Esophagus squamous epithelium (tissue), 5 donors: ENCODE measurements at places on chromosomes 5 and 9.

DNA sequence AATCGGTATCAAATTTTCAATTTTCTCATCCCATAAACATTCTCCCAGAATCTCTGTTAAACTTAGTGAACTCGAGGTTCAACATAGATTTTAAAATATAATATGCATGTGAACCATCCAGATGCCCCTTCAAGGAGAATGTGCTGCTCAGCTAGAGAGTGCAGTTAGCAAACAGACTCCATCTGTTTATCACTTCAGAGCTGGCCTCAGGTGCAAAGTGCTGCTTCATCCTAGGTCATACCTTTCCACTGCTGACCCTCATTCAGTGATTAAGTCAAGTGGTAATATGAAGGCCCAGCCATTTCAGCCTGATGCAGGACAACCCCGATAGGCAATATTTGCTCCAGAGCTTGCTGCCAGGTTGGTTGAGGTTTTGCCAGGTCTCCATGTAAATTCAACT, 339.0 kb upstream of the POU5F2 start:
- no peak overlapping the region for H3K4me3 ChIP-seq
- DNase-seq = no peak
- no peak overlapping the region for H3K27ac ChIP-seq
- H3K27me3 ChIP-seq = no peaks in the 10 kb centered on the region

- H3K4me1 ChIP-seq = no peaks in the 10 kb centered on the region
- no peaks in the 10 kb centered on the region for H3K36me3 ChIP-seq
These were observed 61.1 kb upstream of the NMUR2 start for GRCh38 chr5:152466085-152466745.

GRCh38 chr9:128253140-128253990, 22.4 kb downstream of the GOLGA2 start:
- H3K27me3 ChIP-seq = no peaks in the 10 kb centered on the region
- H3K27ac ChIP-seq = no peak overlapping the region
- peak overlapping the region; percentile 11 for H3K4me3 ChIP-seq

DNA sequence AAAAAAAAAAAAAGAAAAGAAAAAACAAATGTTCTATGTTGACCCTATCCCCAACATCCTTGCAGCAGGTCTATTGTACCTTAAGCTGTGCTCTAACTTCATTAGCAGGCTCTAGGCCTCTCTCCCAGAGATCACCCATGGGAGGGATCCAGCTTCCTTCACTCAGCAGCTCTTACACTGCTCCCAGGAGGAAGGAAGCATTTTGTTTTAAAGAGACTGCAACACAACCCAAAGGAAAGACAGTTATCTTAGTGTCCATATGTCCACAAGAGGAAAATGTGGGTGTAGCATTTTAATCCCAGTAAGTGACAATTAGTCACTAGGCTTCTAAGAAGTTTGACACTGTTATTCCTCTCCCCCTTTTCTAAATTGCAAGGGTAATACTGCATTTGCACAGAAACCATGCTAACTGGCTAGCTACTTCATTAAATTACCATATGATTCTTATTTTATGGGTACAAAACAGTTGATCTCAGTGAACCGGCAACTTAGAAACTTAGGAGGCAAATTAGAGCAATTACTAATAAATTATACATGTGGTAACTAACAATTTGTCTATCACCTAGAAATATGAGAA, 58.8 kb downstream of the MARCHF3 start:
- peaks cover 4% of the 10 kb centered on the region for H3K4me1 ChIP-seq
- H3K36me3 ChIP-seq = no peaks in the 10 kb centered on the region
- H3K27me3 ChIP-seq = no peaks in the 10 kb centered on the region
- no peak overlapping the region for H3K27ac ChIP-seq

DNA sequence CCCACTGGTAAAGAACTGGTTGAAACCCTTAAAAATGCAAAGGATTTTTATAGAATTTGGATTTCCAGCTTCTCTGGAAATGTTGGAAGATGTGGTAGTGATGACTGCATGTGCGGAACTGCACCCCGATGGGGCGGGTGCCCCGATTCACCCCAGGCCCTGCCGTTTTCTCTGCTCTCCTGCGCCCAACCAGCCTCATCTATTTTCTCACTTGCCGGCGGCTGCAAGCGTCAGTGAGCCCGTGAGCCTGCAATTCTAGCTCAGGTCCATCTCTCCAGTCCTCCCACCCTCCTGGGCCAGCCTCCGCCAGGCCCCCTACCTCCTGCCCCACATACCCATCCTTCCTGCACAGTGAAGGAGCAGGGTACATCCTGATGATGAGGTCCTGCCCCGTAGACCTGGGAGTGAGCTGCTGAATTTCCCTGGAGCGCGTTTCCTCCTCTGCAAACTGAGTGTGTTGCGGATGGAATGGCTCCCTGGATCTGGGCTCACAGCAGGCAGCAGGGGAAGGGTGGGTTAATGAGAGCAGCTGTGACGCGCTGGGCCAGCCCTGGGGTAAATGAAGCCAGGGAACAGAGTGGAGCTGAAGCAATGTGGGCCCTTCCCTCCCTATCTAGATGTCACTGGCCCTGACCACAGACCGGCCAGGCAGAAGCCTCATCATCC, 45.9 kb upstream of the PHYKPL start:
- DNase-seq = no peak
- H3K27ac ChIP-seq = no peak overlapping the region
- no peak overlapping the region for H3K4me3 ChIP-seq
- H3K4me1 ChIP-seq = peaks cover 12% of the 10 kb centered on the region
- H3K36me3 ChIP-seq = no peaks in the 10 kb centered on the region
- no peaks in the 10 kb centered on the region for H3K27me3 ChIP-seq

- H3K4me1 ChIP-seq = no peaks in the 10 kb centered on the region
- H3K27me3 ChIP-seq = no peaks in the 10 kb centered on the region
- no peak overlapping the region for H3K27ac ChIP-seq
- H3K36me3 ChIP-seq = no peaks in the 10 kb centered on the region
- no peak for DNase-seq
These were observed 11.6 kb upstream of the RETREG1 start for GRCh38 chr5:16628376-16628775.

DNA sequence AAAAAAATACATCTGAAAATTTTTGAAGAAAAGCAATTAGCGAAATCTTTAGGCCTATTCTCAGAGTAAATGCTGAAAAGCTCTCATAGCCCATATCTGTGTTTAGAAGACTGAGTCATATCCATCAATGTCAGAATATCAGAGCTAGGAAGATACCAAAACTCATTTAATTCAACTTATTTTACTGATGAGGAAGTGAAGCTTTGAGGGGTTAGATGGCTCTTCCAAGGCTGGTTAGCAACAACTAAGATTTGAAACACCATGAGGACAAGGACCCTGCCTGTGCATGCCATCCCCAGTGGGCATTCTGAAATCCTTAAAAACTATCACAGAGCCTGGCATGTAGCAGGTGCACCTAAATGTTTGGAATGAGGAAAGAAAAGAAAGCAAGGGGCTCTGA, 2.5 kb downstream of the FREM1 start:
- H3K27ac ChIP-seq = no peak overlapping the region
- H3K4me3 ChIP-seq = no peak overlapping the region
- H3K27me3 ChIP-seq = no peaks in the 10 kb centered on the region
- DNase-seq = no peak
- no peaks in the 10 kb centered on the region for H3K36me3 ChIP-seq

- no peak for DNase-seq
- H3K27me3 ChIP-seq = no peaks in the 10 kb centered on the region
- H3K4me3 ChIP-seq = no peak overlapping the region
These were observed 20.9 kb downstream of the CDHR2 start for GRCh38 chr5:176570044-176570443.
